ENCODE measurements at places on chromosomes 4 and X.

DNA sequence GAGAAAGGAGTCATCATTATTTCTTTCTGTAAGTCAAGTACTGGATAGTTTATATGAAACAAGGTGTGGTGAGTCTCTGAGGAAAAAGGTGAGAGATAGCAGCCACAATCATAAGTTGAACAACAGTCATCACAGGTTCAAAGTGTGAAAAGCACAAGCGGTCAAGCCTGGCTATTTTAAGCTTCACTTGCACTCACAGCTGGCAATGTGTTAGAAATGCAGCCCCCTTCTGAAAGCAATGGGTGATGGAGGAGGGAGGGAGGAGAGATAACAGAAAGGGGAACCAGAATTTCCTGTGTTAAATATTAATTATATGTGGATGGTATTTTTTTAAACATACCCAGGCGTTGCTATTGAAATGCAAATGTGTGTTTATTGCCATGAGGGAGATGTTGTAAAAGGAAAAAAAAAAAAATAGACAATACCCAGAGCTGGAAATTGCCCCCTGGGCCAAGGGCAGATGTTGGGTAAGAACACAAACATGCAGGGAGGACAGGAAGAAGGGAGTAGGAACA, 26.9 kb upstream of the BMP3 start:
- no peak for DNase-seq

DNA sequence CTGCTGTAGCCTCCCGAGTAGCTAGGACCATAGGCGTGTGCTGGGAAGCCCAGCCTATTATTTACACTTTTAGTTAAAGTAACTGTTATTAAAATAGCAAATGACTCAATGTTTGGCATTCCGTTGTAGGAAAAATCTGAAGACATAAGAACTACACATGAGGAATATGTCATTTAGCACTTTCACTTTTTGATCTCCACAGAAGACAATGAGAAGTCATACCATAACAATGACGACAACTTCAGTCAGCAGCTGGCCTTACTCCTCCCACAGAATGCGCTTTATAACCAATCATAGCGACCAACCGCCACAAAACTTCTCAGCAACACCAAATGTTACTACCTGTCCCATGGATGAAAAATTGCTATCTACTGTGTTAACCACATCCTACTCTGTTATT, 6.7 kb downstream of the GPR34 start:
- no peak for DNase-seq

DNA sequence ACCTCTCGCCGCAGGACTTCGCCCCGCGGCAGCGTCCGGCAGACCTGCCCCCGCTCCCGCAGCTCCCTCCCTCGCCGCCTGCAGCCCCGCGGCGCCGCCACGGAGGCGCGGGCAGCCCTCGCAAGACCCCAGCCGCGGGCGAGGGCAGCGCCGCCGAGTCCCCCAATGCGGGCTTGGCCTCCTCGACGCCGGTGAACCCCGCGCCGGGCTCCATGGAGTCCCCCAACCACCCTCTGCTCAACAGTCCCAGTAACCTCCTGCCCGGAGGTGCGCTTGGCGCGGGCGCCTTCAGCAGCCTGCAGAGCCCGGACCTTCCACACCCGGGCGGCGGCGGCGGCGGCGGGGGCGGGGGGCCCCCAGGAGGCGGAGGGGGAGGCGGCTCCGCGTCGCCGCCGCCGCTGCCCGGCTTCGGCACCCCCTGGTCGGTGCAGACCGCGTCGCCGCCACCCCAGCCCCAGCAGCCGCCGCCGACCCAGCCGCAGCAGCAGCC, 1.2 kb downstream of the CPEB2 start:
- DNase-seq: peak; percentile 71

DNA sequence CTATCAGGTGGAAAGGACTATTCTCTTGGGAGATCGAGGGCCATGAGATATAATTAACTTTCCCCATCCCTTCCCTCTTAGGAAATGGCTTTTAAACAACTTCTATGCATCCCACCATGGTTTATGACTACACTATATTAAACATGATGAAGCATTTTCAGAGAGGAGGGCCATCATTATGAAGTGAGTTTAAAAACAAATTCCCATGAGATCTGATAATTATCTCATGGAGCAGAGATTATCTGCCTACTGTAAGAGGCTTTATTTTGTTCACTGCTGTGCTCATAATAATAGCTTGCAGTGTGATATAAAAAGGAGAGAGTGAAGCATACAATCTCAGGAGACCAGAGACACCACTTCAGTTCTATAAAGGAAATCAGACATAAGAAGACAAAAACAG, 330.5 kb upstream of the ZFP42 start:
- no peak for DNase-seq

GRCh38 chr4:76984127-76984526, 34.6 kb downstream of the SEPTIN11 start:
- peak; percentile 77 for DNase-seq

- DNase-seq: peak; percentile 59
Observed at GRCh38 chr4:73668782-73669201, 48.6 kb upstream of the RASSF6 start.

DNA sequence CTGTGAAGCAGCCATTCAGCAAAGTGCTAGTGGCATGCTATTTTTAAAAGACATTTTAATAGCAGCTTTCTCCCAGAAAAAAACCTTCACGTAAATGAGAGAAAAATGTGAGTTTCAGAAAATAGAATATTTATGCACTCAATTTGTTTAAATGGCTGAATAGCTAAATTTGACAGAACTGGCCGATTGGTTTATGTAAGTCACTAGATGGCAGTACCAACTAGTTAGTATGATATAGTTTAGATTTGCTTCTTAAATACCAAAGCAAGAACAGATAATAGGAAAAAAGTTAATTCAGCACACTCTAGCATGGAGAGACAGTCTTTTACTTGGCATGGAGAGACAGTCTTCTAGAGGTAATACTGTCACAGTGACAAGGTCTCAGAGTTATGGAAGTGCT, 250.1 kb downstream of the SNCA start:
- peak; percentile 45 for DNase-seq

DNA sequence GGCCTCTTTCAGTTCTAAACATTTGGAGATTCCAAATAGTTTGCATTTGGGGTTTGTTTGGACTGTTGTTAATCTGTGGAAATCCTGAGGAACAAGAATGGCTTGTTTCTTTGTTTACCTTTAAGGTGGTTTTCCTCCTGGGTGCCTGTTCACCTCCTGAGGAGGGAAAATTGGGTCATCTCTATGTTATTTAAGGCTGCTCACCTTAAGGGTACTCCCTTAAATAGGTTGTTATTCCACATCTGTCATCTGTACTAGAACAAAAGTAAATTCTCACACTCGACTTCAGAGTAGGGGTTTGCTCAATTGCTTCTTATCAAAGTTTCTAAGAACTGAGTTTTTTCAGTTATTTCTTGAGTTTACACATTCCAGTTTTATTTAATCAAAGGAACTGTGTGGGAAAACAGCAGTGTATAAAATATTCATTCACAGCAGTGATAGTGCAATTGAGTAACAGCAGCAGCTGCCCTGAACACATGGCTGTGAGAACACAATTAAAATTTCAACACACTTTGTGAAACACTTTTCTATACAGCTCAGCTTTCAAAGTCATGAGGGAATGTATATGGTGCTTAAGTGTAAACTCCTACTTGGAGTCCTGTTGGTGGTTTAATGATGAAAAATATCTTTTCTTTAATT, 238.5 kb upstream of the PGRMC2 start:
- DNase-seq: no peak

DNA sequence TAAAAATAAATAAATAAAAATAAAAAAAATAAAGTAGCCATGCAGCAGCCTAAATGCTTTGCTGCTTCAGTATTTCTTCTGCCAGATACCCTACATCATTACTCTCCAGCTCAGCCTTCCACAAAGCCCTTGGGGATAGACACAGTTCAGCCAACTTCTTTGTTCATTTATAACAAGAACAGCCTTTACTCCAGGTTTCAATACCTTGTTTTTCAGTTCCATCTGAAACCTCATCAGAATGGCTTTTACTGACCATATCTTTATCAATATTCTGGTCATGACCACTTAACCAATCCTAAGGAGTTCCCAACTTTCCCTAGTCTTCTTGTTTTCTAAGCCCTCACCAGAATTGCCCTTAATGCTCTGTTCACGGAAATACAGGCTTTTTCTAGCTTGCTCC, 128.3 kb upstream of the MED14 start:
- DNase-seq: no peak

DNA sequence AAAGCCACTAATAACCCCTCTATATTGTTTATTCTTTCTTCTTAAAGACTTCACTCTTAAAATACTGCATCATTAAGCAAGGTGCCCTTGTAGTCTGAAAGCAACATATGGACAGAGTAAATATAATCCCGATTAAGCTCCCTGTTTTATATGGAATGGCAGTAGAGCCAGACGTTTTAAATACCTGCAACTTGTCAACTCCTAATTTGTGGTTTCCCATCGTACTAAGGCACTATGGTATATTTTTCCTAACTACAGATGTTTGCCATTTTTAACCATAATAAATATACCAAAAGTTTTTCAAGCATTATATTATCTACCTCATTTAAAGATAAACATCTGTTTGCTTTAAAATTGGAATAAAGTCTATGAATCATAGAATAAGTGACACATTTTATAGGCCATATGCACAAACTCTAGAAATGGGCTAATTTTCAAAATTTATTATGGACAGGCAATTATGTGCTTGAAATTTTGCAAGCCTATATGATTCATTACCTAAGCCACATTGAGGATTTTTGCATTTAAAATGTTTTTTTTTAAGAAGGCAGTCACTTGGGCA, 194.6 kb downstream of the FRMPD4 start:
- DNase-seq: no peak

DNA sequence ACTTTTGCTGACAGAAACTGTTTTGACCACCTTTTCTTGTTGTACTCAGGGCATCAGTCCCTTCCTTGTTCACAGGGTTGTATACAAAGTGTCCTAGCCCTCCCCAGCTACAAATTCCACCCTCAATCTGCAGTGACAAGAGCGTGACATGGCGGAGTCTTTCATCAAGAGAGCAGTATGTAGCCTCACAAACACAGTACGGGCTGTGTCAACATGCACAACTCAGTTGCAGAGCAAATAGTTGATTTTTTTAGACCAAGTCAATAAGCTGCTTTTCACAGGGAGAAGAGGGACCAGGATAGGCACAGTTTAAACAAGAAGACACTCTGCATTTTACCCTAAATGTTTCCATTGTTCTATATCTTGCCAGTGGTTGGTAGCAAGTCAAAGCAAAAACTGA, 8.6 kb upstream of the HS6ST2 start:
- DNase-seq: no peak

DNA sequence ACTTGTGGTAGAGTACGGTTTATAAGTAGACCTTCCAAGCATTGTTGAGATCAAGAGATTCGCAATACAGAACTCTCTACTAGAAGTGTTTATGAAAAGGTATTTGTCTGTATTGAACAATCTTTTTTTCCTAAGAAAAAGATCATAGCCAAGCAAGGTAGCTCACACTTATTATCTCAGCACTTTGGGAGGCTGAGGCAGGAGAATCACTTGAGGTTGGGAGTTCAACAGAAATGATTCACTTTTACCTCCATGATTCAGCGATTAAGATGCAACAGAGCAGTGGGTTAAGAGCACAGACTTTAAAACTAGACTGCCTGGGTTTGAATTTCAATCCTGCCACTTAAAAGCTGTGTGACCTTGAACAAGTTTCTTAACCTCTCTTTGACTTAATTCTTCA, 74.3 kb downstream of the TMEM156 start:
- no peak for DNase-seq

- DNase-seq: no peak
Observed at GRCh38 chrX:101462892-101463291, 22.4 kb upstream of the ARMCX4 start.

- DNase-seq: no peak
Observed at GRCh38 chrX:71489540-71489939, 43.4 kb upstream of the OGT start.

GRCh38 chr4:89725268-89725667, 111.7 kb downstream of the SNCA start:
- DNase-seq: no peak

DNA sequence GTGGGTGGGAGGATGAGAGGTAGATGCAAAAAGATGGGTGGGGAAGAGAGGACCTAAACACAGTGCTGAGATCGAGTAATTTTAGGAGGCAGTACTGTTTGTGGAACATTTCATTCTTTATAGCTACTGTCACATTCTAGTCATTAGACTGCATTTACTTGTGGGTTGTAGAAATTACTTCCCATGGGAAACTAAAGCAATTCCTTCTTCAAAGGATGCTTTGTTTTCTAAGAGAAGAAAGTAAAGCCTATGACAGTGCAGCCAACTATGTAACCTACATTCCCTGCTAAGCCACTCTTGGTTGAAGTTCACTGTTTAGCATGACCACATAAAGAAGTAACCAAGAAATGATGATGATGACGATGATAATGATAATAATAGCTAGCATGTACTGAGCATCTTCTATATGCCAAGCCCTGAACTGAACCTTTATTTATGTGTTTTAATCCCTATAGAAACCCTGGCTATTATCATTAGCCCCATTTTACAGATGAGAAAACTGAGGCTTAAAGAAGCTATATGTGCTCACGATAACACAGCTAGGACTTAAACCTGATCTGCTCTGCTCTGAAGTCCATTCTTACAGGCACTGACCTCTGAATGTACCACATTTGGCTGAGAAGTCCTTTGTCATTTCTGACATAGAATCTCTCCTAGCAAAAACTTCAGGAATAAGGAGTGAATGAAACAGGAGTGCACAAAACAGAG, 114.5 kb upstream of the KIT start:
- DNase-seq: peak; percentile 77

DNA sequence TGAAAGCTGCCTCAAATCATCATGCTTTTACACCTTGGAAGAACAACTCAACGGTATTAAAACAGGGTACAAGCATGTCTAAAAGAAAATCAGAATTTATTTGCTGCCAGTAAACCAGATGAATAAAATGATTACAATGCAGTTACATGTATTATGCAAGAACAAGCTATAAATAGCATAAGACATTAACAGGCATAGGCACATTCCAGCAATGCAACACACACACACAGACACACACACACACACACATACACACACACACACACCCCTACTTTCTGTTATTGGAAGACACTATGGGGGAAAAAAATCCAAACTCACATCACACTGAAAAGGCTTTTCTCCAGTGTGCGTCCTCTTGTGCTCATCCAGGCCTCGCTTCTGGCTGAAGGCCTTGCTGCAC, 212.5 kb downstream of the PRDM5 start:
- peak; percentile 60 for DNase-seq

- DNase-seq: no peak
Observed at GRCh38 chrX:24204958-24205357, 55.4 kb downstream of the ZFX start.

DNA sequence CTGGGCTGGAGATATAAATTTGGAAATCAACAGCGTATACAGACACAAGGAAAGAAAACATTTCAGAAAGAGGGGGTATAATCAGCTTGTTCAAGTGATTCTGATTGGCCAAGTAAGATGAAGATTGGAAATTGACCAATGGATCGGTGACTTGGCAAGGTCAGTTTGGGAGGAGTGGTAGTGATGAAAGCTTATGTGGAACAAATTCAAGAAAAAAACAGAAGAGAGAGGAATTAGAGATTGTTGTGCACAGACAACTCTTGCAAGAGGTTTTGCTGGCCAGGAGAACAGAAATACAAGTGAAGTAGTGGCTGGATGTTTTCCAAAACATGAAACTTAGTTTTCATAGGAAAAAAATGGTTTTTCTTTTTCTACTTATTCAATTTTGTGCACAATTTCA, 16.3 kb downstream of the CD38 start:
- no peak for DNase-seq
